Globus pallidus (tissue), 1 donor: ENCODE measurements at places on chromosomes 11 and 22.

GRCh38 chr11:27473017-27473406, 422 bp upstream of the LGR4 start:
- no peak for DNase-seq

GRCh38 chr22:43331069-43331451, 12.1 kb downstream of the SCUBE1 start:
- DNase-seq = no peak

DNA sequence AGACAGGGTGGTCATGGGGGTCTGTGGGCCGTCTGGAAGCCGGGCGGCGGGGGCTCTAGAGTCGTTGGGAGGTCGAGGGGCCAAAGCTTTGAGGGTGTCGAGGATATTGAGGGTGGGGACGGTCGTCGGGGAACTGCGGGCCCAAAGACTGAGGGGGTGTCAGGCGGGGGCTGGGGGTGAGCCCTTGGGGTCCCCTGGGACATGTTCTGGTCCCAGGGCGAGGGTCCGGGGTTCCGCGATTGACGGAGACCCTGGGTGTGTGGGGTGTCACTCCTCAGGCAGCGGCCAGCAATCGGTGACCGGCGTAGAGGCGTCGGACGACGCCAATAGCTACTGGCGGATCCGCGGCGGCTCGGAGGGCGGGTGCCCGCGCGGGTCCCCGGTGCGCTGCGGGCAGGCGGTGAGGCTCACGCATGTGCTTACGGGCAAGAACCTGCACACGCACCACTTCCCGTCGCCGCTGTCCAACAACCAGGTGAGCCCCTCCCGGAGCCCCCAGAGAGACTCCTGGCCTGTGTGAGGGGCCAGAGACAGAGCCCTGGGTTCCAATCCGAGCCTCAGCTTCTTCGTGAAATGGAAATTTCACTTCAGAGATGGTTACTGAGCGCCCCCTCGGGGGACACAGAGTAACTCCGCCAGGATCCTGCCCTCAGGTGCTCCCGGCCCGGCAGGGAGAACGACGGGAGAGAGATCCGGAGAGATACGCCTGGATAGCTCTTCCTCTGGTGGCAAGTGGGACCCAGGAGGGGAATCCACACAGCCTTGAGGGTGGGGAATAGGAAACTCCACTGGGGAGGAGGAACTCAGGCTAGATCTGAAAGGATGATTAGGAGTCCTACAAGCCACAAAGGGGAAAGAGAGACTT, 714 bp downstream of the SDF2L1 start:
- no peak for DNase-seq

DNA sequence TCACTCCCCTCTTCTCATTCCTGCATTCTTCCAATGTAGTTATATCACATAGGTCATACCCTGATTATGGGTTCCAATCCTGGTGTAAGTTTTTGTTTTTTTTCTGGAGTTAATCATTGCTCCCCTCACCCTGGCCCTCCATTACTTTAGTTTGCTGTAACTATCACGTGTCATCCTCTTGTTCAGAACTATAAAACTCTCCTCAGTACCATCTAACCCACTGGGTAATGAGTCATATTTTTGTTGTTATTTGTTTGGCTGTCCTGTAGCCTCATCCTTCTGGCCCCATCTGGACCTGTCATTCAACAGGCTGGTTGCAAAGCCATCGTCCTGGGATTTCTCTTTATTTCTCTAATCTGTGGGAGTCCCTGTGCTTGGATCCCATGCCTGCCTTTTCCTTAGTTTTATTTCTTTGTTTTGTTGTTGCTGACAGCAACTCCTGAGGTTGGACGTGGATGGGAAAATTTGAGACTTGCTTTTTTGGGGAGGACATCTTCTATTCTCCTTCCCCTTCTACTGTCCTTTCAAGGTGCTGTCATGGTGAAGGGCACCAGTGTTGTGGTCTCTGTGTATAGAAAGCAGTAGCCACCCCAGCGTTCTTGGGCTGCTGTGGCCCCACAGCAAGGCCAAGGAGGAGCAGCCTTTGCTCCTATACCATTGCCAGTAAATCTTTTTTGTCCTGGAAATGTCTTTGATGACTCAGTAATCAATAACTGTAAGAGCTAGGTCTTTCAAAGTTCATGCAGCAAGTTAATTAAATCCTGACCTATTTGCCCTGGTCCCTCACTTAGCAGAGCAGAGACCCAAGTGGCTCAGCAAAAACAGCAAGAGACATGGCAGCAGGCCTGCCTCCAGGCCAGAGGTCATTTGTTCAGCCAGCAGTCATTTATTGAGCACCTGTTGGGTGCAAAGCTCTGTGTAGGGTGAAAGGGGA, 82.5 kb downstream of the C22orf31 start:
- no peak for DNase-seq

GRCh38 chr11:26983645-26984044, 10.3 kb upstream of the FIBIN start:
- no peak for DNase-seq

DNA sequence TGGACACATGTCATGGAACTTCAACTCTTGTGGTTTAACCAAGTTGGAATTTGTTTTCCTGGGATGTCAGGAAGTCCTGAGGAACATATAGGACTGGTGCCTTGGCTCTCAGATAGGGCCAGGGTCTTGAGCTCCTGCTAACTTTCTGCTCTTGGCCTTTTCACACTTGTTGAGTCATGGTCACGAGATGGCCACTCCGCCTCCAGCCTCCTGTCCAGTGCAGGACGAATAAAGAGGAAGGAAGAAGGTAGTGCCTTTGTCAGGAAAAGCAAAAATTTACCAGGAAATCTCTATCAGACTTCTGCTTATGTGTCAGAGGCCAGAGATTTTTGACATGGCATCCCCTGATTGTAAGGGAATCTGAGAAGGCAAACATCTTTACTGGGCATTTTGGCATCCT, 89.1 kb upstream of the ARHGAP20 start:
- no peak for DNase-seq

DNA sequence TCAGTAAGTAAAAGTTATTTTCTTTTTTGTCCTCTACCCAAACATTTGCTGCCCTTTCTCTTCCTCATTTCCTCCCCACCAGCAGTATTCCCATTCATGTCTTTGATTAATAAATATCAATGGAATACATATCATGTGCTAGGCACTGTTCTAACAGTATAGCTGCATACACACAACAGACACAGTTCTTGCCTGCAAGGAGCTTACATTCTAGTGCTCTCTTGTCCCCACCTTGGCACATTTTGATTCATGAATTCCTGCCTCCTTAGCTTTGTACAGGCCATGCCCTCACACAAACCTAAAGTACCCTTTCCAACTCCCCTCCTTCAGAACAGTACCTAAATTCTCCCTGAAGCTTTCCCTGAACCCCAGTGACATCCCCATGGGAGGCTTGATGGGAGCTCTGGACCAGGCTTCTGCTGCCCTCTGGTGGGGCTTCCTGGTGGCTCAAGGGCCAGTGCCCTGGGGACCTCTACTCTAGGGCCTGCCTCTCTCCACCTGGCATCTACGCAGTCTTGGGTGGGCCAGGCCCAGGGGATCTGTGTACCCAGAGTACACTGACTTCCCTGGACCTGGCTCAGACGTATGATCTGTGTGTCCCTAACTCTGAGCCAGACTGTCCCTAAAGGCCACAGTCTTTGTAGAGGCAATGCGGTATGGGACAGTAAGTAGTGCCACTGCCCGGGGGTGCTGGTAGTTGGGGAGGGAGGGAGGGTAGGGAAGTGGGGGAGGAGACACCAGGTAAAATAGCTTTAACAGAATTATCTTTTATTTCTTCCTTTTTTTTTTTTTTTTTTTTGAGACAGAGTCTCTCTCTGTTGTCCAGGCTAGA, 14.1 kb downstream of the RPS13 start:
- DNase-seq = peak; percentile 38

DNA sequence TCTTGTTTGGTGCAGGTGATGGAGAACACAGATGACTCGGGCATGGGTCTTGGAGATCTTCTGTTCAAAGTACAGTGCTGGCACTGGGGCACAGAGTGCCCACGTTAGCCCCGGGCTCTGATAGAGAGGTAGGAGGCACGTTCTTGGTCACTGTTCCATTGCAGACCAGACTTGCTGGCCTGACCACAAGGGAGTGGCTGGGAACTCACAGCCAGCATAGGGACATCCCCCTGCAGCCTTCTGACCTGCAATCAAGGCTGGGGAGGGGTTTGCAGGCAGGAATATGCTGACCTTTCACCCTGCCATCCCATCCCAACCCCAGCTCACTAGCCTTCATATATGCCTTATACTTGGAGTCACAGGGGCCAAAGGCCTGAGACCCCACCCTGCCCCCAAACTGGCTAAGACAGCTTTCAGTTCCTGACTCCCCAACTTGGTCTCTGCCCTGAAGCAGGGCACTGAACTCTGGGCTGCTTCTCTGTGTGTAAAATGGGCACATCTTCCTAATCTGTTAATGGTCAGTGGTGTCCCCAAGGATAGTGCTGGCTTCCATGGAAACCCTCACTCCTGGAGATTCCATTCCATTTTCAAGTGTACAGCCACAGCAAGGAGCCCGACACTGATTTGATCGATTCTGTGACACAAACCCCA, 4.6 kb downstream of the MRPL49 start:
- no peak for DNase-seq
